ENCODE measurements at places on chromosomes 5 and 9.

DNA sequence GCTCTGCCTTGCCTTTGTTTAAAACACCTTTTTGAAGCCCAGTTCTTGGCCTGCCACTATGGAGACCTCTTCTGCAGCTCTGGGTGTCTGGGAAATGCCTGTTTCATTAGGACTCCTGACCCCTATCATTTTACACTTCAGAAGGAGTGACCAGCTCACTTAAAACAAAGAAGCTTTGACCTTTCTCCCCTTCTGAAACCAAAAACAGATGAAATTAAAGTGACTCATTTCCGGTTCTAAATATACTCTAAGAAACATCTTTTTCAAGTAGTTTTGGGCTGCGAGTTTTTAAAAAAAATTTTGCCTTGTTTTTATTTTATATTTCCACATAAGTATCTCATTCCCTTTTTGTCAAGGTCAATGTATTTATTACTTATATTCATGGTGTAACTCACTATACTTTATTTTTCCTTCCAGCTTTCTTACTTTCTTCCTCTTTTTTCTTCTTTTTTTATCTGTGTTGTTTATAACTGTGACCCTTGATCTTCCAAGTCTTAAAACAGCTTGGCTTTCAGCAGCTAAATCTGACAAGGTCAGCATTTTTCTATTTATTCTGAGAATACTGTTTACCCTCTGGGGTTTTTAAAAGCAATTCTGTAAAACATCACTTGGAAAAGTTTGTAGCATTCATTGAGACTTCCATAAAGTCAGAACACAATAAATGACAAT is 672.9 kb downstream of the NR2F1-AS1 start:
- no peak for DNase-seq

- DNase-seq, result peak; percentile 96
Observed at GRCh38 chr5:67234671-67235176, 38.1 kb upstream of the CD180 start.

DNA sequence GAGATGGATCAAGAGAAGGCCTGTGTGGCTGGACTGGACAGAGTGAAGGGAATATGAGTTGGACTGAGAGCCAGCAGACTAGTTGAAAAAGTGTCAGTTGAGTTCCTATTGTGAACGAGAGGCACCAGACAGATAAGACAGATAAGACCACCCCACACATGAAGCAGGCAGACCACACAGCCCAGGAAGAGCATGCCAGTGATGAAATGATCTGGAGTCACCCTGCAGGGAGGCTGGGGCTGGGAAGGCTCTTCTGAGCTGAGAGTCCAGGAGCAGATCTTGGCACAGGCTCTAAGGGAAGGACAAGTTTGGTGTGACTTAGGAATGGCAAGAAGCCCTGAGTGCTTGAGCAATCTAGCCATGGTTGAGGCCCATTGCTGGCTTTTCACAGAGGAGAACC is 10.6 kb upstream of the SLC25A48 start:
- DNase-seq, result no peak

GRCh38 chr9:33993104-33993503 is 55.6 kb downstream of the UBAP2 start:
- DNase-seq, result no peak

DNA sequence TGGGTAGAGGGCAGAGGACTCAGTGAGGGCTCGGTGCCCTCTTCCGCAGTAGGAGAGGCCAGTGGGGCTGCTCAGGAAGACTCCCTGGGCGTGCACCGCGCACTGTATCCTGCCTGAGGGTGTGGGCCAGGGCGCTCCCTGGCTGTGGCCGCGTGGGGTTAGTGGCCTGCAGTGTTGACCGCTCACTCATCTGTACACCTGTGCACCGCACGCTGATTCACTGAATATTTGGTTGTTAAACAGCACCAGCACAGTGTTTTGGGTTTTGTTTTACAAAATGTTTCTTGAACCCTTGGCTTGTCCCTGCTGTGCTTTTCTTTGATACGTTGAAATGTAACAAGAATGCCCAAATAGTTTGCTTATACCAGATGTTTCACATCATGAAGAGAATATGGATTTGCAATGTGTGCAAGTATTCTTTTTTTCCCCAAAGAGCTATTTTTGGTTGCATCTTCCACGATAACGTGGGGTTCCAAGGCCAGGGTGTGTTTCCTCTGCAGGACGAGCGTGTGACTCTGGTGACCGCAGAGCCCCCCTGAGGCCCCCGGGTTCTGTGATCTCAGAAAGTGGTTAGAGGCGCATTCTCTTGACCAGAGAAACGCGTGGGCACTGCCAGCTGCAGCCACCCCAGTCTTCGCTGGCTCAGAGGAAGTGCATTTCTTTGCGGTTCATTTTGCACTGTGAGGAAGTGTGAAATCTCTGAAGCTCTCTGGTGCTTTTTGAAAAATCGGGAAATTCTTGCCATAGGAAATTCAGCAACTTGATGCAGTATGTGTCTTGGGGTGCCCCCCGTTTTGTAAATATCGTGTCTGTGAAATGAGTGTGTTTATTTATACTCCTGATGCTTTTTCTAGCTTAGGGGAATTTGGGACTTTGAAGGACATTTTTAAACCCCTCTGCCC is 46.9 kb downstream of the AHRR start:
- DNase-seq, result no peak

DNA sequence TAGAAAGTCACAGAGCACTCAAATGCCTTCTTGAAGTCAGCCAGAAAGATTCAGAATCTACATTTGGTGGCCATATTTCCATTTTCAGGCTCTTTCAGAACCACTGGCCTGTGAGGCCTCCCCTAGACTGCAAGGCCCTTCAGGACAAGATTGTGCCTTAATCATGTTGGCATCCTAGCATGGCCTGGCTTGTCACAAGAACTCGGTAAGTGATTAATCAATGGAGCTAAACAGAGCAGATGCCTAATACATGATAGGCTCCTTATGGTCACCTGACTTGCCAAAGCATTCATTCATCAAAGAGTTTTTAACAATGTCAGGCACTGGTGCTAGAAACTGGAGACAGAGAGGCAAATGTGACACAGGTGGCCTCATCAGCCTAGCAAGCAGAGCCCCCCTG is 70.3 kb downstream of the PGM5 start:
- DNase-seq, result no peak

DNA sequence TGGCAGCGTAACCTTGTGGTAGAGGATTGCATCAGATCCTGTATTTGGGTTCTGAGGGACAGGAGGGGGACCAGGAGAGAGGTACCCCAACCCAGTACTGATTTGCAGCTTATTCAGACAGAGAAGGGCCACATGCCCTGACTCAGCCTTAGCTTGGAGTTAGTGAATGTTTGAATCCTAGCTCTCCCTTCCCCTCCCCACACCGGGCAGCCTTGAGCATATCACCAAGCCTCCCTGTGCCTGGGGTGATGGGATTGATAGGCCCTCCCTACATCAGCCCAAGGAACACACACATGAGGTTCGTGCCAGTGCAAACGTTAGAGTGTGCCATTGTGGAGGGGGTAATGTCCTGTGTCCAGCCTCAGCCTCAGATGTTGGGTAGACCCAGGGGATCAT is 71.9 kb downstream of the AMBP start:
- no peak for DNase-seq

DNA sequence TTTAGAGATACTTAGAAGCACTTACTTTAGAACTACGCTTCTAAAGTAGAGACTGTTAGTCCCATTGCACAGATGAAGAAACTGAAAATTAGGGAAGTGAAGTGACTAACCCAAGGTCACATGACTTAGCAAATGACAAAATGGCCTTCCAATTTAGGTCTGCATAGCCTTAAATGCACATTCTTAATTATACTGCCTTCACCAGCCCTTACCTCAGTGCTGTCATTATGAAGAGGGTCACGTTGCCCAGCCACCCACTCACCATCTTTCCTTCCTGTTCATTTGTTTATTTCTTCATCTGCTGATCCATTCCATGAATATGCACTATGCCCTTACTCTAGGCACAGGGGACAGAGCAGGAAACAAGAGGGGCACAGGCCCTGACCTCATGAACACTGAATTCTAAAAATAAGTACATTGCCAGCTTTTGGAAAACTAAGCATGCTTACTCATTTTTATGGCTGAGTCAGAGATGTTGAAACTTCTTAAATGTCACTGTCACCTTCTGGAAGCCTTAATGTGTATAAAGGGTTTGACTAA is 8.6 kb downstream of the HAVCR2 start:
- DNase-seq, result no peak
